ENCODE measurements at places on chromosomes 3 and 15. TPM values are rescaled to one million over a fixed set of nuclear protein-coding genes. Genes with fewer than 3 reads are reported as not detected.

DNA sequence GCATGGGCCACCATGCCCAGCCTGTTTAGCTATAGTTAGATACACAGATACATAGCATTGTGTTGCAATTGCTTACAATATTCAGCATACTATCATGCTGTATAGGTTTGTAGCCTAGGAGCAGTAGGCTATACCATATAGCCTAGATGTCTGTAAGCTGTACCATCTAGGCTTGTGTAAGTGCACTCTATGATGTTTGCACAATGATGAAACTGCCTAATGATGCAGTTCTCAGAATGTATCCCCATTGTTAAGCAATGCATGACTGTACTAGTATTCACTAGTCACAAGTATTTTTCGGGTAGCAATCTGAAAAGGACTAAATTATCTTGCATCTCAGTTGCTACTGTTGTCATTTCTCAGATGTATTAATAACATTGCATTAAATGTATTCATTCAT, 16.0 kb downstream of the PIGB start:
- no peak overlapping the region for H3K4me3 ChIP-seq
- peaks cover 19% of the 10 kb centered on the region for H3K36me3 ChIP-seq
- H3K4me1 ChIP-seq, result no peaks in the 10 kb centered on the region

GRCh38 chr15:52441841-52442240, 86.8 kb downstream of the MYO5A start:
- peaks cover 3% of the 10 kb centered on the region for H3K36me3 ChIP-seq
- H3K4me3 ChIP-seq, result no peak overlapping the region
- no peaks in the 10 kb centered on the region for H3K27me3 ChIP-seq
- no peaks in the 10 kb centered on the region for H3K4me1 ChIP-seq

GRCh38 chr3:62057339-62058047, 315.9 kb downstream of the FEZF2 start:
- H3K4me1 ChIP-seq, result no peaks in the 10 kb centered on the region
- H3K36me3 ChIP-seq, result no peaks in the 10 kb centered on the region
- no peak for DNase-seq
- no peak overlapping the region for H3K4me3 ChIP-seq
- no peak overlapping the region for H3K27ac ChIP-seq

- H3K4me3 ChIP-seq, result no peak overlapping the region
- H3K27me3 ChIP-seq, result no peaks in the 10 kb centered on the region
- no peaks in the 10 kb centered on the region for H3K4me1 ChIP-seq
- no peak overlapping the region for H3K27ac ChIP-seq
These were observed 77.0 kb downstream of the EPHA3 start for GRCh38 chr3:89184151-89184995.

CFAP161 gene
- 2.5 TPM for polyA plus RNA-seq
